Suppressor macrophage treated with lipopolysaccharide for 4 hours (primary cell): ENCODE measurements at places on chromosomes 12 and 14.
A peak's percentile ranks its signal among the peaks of the same experiment; 100 is the strongest.

DNA sequence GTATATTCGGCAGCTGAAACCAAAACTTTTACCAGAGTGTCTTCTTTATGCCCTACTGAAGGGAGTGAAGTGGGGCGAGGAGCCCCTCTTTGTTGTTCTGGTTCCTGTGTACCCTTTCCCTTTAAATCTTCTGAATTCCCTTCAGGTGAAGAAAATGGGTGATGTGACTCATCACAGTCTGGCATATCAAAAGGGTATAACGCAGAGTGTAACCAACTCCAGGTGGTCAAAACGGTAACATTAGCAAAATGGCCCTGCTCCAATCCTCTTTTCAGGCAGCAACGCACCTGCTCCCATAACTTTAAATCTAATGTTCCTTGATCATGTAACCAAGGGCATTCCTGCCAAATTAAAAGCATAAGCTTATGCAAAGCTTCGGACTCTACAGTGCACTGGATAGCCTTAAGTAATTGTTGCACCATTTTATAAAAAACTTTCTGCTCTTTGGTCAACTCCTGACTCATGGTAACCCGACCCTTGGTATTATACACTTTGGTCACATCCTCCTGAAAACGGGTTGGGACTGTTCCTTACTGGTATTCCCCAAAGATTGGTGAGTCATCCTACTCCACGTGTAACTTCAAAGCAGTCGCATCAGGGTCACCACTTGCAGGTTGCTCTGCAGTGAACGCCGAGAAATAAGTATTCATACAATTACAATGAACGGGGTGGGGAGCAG lies 83.1 kb downstream of the KCNMB4 start:
- no peak for DNase-seq

DNA sequence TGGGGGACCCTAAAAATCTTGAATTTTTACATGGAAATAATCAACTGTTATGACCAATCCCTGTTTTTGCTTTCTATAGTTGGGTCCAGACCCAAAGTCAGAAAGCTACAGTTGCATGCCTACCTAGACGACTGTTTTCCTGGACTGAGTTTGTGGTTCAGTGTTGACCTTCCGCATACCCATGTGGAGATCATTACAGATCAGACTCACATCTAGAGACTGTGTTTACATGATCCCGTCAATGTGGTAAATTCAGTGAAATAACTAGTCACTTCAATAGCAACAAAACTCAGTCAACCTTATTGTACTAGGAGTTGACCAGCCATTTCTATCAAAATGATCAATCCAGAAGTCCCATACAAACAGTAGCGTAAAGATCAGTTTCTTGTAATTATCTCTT lies 257.6 kb downstream of the EGLN3 start:
- DNase-seq: no peak

- DNase-seq: peak; percentile 40
Observed at GRCh38 chr12:19959353-19959752, 409.0 kb upstream of the PDE3A start.

GRCh38 chr12:13210236-13211190 lies 14.0 kb downstream of the EMP1 start:
- no peak for DNase-seq

- DNase-seq: peak; percentile 40
Observed at GRCh38 chr12:70196811-70197281, 46.4 kb upstream of the CNOT2 start.

DNA sequence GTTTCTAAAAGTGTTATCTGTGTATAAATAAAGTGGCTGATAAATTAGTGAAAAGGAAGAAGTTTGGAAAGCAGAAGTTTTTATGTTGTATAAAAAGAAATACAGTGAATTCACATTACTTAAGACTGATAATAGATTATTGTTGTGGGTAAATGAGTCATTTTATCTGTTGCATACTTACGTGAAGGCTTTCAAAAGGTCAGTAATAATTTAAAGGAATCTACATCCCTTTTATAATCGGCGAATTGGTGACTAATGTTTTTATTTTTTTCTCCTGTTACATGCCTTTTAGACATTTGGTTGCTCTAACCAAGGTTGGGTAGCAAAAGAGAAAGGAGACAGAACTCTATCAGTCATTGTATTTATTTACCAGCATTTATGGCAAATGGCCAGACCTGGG lies 155.9 kb downstream of the SLC41A2 start:
- no peak for DNase-seq

DNA sequence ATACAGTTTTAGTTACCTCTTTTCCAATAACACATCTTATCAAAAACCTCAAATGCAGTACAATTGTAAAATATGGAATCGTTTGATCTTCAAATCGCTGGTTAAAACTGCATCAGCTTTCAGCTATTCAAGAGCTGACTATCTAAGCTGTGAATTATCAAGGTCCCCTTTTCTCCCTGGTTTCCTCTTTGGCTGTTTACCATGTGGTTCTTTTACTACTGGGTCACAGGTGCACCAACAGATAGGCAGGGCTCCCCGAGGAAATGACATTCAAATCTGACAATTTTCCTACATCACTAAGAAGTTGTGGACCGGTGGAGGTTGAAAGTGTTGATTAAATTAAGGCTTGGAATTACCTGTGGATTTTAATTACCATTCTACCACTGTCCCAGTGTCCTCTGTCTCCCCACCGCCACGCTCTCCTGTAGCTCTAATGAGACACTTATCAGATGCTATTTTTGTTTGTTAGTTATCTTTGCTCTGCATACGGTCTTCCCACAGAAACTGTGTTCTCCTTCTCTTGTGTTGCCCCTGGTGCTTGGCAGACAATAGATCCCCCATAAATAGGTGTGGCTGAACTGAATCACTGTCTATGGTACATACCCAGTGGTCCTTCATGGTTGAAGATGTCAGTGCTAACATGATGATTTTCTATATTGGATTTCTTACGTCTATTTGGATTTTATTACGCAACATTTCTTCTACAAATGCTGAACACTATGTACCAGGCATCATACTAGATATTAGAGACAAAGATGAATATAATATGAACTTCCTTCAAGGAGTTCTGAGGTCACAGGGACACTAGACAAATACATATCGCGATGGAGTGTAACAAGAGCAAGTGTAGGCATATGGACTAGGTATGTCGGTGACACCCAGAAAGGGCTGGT lies 20.9 kb upstream of the PLXNC1 start:
- DNase-seq: no peak

DNA sequence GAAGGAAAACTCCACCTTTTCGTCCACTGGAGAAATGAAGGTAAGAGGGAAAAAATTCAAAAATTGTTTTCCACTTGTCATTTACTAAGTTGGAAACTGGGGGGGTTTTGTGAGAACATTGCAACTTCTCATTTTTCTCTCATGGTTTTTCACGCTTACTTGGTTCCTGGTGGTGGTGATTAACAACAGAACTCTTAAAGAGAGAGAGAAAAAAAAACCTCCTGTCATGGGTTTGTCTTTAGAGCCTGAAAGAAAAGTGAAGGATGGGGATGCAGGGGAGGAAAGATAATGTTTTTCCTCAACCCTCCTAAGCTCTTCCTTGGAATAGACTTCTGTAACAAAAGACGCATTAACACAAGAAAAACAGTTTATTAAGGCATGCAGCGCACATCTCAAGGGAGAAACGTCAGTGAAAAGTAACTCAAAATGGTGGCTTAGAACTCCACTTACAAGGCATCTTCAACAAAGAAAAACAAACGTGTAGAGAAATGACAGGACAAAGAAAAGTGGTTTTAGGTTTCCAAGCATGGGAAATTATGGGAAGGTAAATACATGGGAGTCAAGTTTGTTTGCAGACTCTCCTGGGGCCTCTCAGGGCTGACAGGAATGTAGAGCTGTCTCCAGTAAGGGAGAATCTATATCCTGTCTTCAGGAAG lies 81.9 kb upstream of the ATF7IP start:
- DNase-seq: peak; percentile 36

DNA sequence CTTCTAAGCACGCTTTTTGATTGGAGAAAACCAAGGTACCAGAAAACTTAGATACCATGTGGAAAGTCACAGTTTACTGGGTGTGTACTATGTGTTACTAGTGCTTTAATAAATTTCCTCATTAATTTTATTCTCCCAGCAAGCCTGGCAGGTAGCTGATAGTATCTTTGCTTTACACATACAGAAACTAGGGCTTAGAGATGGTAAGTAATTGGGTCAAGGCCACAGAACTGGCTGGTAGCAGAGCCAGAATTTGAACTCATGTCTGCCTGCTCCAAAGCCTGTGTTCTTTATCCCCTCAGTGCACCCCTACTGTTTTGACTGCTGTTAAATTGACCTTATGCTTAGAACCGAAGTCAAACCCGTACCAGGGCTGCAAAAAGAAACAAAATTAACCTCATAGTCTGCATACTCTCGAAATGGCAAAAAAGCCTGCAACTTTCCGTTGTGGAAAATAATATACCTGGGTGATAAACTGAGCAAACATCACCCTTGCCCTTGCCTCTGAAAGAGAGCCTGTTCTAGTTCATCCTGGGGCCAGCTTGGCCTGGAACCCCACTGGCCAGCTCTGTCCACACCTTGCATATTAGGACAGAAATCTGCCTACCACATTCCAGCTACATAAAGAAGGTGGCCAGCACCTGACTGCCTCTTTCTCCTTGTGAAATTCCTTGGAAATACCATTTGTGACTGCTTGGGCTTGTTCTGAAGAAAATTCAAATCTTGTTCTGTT lies 118.9 kb downstream of the ETV6 start:
- DNase-seq: no peak

GRCh38 chr14:76195003-76195402 lies 43.3 kb downstream of the GPATCH2L start:
- DNase-seq: no peak

GRCh38 chr14:43244142-43244625 lies 1262.9 kb downstream of the FSCB start:
- DNase-seq: no peak

- DNase-seq: no peak
Observed at GRCh38 chr14:74563586-74564159, 48.4 kb downstream of the LTBP2 start.

GRCh38 chr12:52615208-52615868 lies 3.0 kb downstream of the KRT73 start:
- DNase-seq: peak; percentile 59

DNA sequence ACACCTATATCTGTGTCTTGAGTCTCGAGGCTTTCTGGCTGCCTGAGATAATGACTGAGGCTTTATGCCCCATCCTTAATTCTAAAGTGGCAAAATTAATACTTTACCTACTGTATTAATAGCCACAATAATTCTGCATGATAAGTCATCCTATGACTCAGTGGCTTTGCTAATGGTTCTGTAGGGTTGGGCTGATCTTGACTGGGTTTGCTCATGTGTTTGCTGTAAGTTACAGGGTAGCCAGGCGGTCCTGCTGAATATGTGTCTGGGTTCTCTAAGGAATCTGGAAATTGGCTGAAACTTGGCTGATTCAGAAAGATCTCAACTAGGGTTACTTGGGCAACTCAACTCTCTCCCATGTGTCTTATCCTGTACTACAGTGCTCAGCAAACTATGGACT lies 21.7 kb downstream of the MGST1 start:
- DNase-seq: no peak

GRCh38 chr12:12198124-12198523 lies 68.7 kb downstream of the LRP6 start:
- DNase-seq: no peak

DNA sequence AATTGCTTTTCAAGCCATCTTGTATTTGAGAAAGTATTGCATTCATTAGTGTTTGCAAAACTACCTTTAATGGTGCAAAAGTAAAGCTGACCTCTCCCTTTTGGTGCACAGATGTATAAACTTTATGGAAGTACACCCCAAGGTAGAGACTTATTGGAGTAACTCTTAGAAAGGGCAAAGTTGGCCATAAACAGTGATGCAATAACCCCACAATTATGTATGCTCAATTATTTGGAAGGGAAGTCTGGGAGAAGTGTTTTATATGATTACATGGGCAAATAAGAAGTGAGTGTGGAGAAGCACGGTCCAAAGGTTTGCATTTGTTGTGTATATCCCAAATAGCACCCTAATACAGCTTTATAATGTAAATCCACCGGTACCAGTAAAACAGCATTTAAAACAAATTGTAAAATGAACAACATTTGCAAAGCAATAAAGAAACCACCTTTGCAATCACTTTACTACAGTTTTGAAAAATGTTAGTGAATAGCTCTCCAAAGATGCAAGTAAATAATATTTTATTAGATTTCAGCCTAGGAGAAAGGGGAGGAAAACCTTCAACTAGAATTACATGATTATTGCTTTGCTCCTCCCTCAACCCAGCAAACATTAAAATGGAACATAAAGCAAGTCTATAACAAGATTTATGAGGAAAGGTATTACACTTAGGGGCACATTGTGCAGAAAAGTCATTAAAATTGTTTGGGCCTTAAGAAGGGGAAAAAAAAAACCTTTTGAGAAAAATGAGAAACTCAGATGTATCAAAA lies 70.5 kb downstream of the HMGA2 start:
- DNase-seq: no peak

DNA sequence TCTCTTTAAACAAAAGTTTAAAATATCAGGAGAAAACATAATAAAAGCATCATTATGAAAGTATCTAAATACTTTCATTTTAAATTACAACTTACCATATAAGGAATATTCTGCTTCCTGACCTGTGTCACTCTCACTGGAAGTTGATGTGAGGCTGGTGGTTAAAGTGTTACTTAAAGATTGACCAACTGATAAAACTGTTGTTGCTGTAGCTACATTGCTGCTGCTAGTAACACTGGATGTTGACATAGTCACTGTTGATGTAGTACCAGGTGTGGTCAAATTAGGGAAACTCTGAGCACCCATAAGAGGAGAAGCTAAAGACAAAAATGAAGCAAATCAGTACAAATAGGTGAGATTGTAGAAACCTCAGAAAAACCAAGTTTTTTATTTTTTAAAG lies 79.9 kb downstream of the HECTD1 start:
- DNase-seq: no peak

DNA sequence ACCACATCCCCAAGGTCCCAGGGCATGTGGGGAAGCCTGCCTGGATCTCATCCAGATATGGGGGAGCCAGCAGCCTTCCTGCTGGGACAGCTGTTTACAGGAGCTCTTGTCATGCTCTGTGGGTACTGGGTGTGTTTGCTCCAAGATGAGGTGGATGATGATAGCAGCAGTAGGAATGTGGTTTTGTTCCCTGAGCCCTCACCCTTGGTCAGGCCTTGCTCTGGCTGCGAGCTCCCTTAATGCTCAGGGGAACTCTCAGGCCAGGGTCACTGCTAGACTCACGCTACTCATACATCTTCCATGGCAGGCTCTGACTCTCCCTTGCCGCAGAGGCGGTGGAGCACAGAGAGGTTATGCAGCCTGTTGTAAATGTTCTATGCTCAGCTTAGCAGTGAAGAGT lies 990.3 kb downstream of the AACS start:
- DNase-seq: no peak

- no peak for DNase-seq
Observed at GRCh38 chr12:79766705-79767464, 76.1 kb upstream of the PAWR start.

GRCh38 chr14:59699442-59699841 lies 122.8 kb upstream of the CCDC175 start:
- DNase-seq: peak; percentile 73

- no peak for DNase-seq
Observed at GRCh38 chr12:124821252-124822200, 42.1 kb downstream of the SCARB1 start.

- no peak for DNase-seq
Observed at GRCh38 chr12:124297856-124298255, 3.0 kb downstream of the RFLNA start.

- no peak for DNase-seq
Observed at GRCh38 chr14:98919434-98919833, 352.6 kb downstream of the BCL11B start.

- DNase-seq: peak; percentile 39
Observed at GRCh38 chr14:34872822-34873588, 2.2 kb downstream of the BAZ1A start.

GRCh38 chr12:104494793-104495158 lies 38.0 kb downstream of the CHST11 start:
- DNase-seq: peak; percentile 88
